Kidney (tissue), 22 donors: ENCODE measurements at places on chromosomes 7 and 10. TPM values are rescaled to one million over a fixed set of nuclear protein-coding genes. Genes with fewer than 3 reads are reported as not detected.

Gene OR2A2
- total RNA-seq: not detected

Gene CALY
- total RNA-seq: 0.41 TPM

Gene HYAL4
- not detected for total RNA-seq

DNA sequence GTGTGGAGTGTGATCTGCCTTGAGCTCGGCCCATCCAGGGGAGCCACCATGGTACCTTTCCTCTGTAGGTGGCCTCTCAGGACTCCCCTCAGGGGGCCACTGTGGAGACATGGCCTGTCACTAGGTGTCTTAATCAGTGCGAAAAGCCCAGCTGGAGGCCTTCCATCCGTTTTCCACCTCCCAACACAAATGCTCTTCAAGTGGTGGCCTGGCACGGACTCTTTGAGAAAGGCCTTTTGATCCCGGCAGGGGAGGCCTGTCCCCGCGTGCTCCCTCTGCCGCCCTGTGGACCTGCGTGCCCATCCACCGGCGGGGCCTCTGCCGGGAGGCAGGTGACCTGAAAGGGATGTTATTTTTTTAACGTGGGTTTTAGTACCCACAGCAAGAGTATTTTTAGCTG, 149.5 kb downstream of the RGS10 start:
- peaks cover 5% of the 10 kb centered on the region for H3K4me1 ChIP-seq
- H3K36me3 ChIP-seq: no peaks in the 10 kb centered on the region
- H3K27me3 ChIP-seq: no peaks in the 10 kb centered on the region
- no peak for DNase-seq
- H3K27ac ChIP-seq: no peak overlapping the region

GRCh38 chr7:48088559-48089045, 463 bp upstream of the UPP1 start:
- peak overlapping the region; percentile 97 for H3K27ac ChIP-seq
- peaks cover 9% of the 10 kb centered on the region for H3K36me3 ChIP-seq
- DNase-seq: peak; percentile 88
- H3K27me3 ChIP-seq: no peaks in the 10 kb centered on the region

GRCh38 chr7:15239801-15240200, 322.0 kb downstream of the AGMO start:
- no peaks in the 10 kb centered on the region for H3K4me1 ChIP-seq
- no peaks in the 10 kb centered on the region for H3K36me3 ChIP-seq
- DNase-seq: no peak
- H3K4me3 ChIP-seq: no peak overlapping the region
- no peaks in the 10 kb centered on the region for H3K27me3 ChIP-seq
